ENCODE measurements at places on chromosomes 1 and 21. TPM values are rescaled to one million over a fixed set of nuclear protein-coding genes. Genes with fewer than 3 reads are reported as not detected.

UMODL1 gene
- polyA plus RNA-seq = 0.14 TPM

CCDC30 gene
- polyA plus RNA-seq = 5.0 TPM

PPIE gene
- 47.6 TPM for polyA plus RNA-seq

HSF2BP gene
- polyA plus RNA-seq = 0.55 TPM

LCE2A gene
- polyA plus RNA-seq = not detected

OR2L2 gene
- polyA plus RNA-seq = not detected

RIPK4 gene
- 5.0 TPM for polyA plus RNA-seq

SPRR1A gene
- not detected for polyA plus RNA-seq

S100A7 gene
- polyA plus RNA-seq = 0.47 TPM

PDC gene
- not detected for polyA plus RNA-seq

LYPD8 gene
- not detected for polyA plus RNA-seq

DNA sequence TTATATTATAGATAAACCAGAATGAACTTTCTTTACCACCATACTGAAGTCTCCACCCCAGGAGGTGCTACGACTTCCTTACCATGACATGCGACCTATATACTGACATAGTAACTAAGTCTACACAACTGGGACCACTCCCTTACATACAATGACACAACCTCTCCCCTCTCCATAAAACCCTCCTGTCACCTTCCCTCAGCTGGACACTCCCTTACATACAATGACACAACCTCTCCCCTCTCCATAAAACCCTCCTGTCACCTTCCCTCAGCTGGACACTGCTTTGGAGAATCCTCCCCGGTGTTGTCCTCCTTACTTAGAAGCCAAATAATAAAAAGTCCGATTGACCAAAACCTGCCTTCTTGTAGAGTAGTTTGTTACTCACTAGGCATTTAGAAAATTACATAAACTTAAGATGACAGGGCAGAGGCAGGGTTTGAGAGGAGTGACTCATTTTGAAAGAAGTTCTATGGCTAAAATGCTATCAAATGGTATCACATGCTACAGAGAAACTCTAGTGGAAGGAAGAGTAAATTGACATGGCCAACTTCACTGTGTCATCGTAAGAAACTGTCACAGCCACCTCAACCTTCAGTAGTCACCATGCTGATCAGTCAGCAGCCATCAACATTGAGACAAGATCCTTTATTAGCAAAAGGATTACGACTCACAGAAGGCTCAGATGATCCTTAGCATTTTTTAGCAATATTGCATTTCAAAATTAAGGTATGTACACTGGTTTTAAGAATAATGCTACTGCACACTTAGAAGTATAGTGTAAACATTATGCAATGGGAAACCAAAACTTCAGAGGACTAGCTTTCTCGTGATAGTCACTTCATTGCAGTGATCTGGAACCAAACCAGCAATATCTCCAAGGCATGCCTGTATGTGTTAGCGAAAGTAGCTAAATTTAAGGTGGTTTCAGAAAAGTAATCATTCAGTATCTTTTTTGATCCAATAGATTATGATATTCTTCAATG lies 56.4 kb downstream of the AHCTF1 start:
- DNase-seq = no peak

DNA sequence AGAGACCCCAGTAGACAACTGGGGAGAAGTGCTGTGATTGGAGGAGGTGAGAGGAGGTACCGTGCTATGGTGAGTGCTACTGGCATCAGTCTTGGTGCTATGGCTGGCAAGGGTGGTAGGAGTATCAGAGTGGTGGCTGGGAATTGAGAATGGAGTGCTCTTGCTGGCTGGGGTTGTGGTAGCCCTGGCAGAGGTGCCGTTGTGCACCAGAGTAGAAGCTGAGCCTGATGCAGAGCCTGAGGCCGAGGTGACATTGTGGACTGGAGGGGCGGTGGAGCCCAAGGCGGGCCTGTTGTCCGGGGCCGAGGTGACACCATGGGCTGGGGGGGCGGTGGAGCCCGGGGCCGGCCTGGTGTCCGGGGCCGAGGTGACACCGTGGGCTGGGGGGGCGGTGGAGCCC lies 14.6 kb downstream of the TRIM46 start:
- DNase-seq = no peak

DNA sequence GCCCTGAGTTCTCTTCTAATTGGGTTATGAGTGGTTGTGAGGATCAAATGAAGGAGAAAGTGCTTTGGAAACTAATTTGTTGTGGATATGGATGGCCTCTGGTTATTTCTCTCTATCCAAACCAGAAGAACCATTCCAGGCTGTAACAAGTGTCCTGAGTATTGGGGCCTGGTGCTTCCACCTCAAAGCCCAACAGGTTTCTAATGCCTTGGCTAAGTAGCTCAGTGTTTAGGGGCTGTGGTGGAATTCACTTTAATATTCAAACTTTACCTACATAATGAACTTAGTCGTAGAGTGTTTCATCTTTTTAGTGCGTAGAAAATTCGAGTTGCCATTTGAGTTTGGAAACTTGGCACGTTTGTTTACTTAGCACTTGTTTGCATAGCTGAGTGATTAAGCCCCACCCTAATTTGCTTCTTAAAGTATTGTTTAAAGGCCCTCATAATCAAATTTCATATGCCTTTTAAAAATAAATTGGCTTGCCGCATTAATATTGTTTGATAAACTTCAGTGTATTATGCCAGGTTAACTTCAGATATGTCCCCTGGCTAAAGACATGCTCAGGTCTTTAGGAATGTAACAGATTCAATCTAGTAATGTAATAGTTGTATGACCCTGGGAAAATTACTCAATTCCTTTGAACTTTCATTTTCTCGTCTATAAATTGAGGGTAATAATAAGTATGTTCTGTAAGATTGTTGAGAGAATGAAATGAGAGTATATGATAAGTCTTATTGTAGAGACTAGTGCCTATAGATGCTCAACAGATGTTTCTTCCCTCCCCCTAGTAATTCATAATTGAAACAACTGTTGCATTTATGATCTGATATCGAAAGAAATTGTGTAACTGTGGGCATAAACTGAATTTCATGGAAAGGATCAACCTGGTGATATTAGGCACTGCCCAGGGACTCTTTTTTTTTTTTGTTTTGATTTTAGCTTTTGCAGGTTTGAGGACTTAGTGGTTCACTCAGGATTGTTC lies 1.6 kb downstream of the AGO4 start:
- DNase-seq = peak; percentile 3

DNA sequence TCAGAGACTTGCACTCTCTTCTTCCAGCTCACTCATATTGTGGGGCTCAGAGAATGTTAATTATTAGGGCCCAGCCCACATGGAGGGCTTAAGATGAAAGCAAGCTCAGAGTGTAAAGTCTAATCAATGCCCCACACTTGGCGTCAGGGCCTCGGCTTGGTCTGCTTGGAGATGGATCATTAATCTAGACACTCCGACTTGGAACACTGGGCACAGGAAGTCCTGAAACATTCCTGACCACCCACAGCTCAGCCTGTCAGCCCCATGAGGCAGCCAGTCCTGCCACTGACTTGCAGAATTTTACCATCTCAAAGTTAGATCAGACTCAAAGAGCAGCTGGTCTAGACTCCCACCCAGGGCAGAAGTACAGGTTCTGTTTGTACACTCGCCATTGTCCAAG lies 69.8 kb upstream of the TRABD2B start:
- DNase-seq = peak; percentile 46

DNA sequence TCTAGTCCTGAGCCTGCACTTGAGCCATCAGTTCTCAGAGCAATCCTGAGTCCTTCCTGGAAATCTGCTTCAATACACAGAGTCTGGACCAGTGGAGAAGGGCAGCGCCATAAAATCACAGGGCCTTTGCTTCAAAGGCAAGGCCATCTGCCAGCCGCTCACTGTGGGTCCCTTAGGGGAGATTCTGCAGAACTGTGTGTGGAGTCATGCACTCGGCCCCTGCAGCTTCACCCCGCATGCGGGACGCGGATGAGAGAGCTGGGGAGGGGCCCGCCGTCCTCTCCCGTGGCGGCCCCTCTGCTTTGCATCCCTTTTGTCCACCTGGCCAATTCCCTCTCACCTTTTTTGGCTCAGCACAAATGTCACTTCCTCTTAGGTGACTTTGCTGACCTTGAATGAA lies 311.2 kb upstream of the VAMP3 start:
- DNase-seq = no peak

GRCh38 chr1:40769815-40770214 lies 13.8 kb upstream of the KCNQ4 start:
- DNase-seq = no peak

GRCh38 chr21:41711416-41712007 lies 55.3 kb downstream of the RIPK4 start:
- DNase-seq = no peak

- no peak for DNase-seq
Observed at GRCh38 chr1:221723848-221724236, 18.0 kb downstream of the DUSP10 start.

DNA sequence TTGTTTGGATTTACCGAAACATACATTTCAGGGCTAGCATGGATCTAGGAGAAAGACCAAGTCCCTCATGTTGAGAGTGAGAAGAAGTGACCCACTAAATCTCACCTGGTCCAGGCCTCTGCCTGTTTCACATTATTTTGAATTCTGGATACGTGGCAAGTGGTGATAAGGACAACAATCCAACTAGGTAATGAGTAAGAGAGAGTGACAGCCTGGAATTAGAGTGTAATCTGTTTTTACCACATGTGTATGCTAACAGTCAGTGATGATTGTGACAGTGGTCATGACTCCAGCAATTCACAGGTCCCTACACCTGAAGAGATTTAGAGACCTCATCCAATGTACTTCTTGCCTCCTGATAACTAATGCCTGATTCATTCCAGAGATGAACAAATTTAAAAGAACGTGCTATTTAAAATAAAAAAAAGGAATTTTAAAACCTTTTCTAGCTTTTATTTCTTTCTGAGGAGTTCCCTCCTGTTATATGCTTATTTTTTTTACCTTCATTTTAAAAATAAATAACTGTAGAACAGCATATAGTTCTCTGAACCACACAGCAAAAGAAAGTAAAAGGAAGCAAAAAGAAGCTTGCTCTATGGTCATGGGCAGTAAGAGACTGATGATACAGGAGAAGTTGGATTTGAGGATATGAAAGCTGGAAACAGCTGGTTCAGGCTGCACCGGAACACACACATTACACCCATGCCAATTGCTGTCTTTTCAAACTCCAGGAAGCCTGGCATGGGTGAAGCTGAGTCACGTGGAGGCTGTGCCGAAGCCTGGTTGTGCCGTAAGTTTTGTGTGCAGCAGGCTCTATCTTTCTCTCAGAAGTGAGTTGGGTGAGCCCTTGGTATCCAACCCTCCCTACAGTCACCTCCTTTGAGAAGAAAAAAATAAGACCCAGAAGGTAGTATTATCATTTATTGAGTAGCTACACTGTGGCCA lies 14.7 kb downstream of the C1orf116 start:
- DNase-seq = no peak

GRCh38 chr1:209823143-209824041 lies 4.4 kb upstream of the UTP25 start:
- DNase-seq = no peak

GRCh38 chr21:15425049-15425448 lies 304.7 kb upstream of the USP25 start:
- DNase-seq = no peak

DNA sequence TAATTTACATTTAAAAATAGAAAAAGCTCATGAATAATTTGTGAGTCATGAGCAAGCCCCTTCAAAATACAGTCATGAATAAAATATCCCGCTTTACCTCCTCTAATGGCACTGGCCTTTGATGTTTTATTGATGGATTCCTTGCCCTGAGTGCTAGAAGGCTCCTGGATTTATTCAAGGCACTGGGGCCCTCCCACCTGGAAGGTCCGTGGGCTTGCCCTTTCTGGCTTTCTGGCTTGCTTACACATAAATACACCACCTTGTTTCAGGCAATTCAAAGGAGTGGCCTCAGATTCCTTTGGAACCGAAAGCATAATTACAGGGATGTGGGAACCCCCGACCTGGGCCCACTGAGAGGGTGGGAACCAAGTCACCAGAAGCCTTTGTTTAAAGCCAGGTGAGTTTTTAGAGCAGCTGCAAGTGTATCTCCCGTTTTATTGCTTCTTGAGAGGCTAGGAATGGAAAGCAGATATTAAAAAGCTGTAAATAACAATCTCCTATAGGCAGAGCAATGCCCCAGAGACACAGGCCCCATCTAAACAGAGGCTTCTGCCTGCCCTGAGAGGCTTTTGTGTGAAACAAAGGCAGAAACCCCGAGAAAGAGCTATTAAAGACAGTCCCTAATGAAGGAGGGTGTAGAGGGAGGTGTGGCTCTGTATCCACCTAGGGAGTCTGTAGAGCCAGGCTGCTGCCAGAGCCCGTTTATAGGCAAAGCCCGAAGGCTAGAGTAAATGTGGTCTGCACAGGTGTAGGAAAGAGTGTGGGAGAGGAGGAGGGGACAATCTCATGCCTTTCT lies 126.4 kb downstream of the FAM78B start:
- DNase-seq = no peak

GRCh38 chr21:41361786-41362604 lies at the start of gene MX2:
Gene MX2, plus strand, starts transcription at chr21:41362027. Its CDS starts 14,880 bp downstream, at chr21:41376907.
- DNase-seq = peak; percentile 33

- DNase-seq = no peak
Observed at GRCh38 chr1:54806931-54807611, 5.9 kb upstream of the TTC22 start.

DNA sequence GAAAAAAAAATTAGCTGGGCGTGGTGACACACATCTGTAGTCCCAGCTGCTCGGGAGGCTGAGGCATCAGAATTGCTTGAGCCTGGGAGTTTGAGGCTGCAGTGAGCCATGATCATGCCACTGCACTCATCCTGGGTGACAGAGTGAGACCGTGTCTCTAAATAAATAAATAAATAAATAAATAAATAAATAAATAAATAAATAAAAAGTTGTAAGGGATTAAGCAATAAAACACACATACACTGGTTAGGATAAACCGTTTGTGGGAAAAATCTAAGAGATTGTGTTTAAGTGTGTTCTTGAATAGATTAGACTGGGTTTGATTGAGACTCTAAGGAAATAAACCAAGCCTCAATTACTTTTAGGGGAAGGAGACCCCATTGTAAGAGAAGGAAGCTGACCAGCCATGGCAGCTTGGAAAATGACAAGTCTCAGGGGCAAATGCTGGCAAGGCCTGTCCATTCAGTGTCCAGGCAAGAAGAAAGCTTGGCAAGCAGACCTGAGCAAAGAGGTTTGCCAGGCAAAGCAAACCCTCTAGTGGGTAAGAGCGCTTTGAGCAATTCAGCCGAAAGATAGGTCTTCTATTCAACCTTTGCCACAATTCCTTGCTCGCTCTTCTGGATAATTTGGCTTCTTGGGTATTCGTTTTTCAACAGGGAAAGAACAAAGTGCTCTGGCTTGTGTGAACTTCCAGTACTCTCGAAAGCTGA lies 106.9 kb upstream of the SERBP1 start:
- no peak for DNase-seq

GRCh38 chr1:94535095-94535494 lies 6.5 kb downstream of the F3 start:
- DNase-seq = no peak

- DNase-seq = no peak
Observed at GRCh38 chr1:110888049-110888448, 15.1 kb downstream of the CD53 start.
